Cardiac septum (tissue), 1 donor: ENCODE measurements at places on chromosomes 12 and 14. TPM values are rescaled to one million over a fixed set of nuclear protein-coding genes. Genes with fewer than 3 reads are reported as not detected.

The DIP2B gene
- 16.5 TPM for total RNA-seq

The SLC25A47 gene
- total RNA-seq, result not detected

The VRK1 gene
- 9.2 TPM for total RNA-seq

The LRTM2 gene
- not detected for total RNA-seq

The CLEC4D gene
- total RNA-seq, result 0.43 TPM

The PPTC7 gene
- total RNA-seq, result 55.0 TPM
